CD4-positive, alpha-beta T cell treated with Interleukin-21 for 1 hour (primary cell): ENCODE measurements at places on chromosomes 6 and 20.
A peak's percentile ranks its signal among the peaks of the same experiment; 100 is the strongest.

DNA sequence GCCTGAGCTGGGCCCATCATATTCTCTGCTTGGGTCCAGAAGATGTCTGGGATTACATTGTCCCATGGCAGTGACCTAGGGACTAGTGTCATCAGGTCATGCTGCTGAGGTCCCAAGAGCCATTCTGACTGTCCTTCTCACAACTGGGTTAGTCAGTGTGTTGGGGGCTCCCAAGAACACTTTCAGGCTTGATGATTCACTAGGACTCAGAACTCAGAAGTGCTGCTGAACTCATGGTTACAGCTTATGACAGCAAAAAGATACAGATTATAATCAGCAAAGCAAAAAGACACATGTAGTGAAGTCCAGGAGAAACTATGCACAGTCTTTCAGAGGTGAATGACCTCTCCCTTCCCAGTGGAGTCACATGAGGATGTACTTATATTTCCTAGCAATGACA lies 107.8 kb downstream of the SYNE1 start:
- no peak for DNase-seq

- DNase-seq, result no peak
These were observed 234.6 kb downstream of the DLL1 start for GRCh38 chr6:170056278-170056711.

- DNase-seq, result no peak
These were observed 20.3 kb upstream of the GTF3C6 start for GRCh38 chr6:110938171-110938570.

DNA sequence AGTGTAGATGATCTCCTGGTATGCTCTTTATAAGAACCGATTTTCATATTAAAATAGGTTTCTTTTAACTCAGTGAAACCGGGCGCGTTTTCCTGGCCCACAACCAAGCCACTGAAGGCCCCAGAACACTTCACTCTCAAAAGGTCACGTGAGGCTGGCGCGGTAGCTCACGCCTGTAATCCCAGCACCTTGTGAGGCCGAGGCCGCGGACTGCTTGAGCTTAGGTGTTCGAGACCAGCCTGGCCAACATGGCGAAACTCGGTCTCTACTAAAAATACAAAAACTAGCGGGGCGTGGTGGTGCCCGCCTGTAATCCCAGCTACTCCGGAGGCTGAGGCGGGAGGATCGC lies 402 bp upstream of the TAF8 start:
- peak; percentile 56 for DNase-seq

GRCh38 chr20:33796263-33796906 lies 14.8 kb upstream of the CHMP4B start:
- DNase-seq, result no peak

- no peak for DNase-seq
These were observed 5.3 kb downstream of the TRMT11 start for GRCh38 chr6:125991653-125992052.

GRCh38 chr6:144104898-144105487 lies 9.6 kb upstream of the SF3B5 start:
- peak; percentile 86 for DNase-seq

GRCh38 chr6:129429956-129430355 lies 280.0 kb downstream of the ARHGAP18 start:
- no peak for DNase-seq
